ENCODE measurements at places on chromosomes 3 and 15.

DNA sequence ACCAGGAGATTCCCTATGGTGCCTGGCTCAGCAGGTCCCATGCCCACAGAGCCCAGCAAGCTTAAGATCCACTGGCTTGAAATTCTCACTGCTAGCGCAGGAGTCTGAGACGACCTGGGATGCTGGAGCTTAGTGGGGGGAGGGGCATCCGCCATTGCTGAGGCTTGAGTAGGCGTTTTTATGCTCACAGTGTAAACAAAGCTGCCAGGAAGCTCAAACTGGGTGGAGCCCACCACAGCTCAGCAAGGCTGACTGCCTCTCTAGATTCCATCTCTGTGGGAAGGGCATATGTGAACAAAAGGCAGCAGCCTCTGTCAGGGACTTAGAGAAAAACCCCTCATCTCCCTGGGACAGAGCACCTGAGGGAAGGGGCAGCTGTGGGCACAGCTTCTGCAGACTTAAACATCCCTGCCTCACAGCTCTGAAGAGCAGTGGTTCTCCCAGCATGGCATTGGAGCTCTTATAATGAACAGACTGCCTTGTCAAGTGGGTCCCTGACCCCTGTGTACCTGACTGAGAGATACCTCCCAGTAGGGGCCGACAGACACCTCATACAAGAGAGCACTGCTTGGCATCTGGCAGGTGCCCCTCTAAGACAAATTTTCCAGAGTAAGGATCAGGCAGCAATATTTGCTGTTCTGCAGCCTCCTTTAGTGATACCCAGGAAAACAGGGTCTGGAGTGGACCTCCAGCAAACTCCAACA lies 231.5 kb upstream of the SETMAR start:
- ATAC-seq = no peak
- H3K4me1 ChIP-seq = no peaks in the 10 kb centered on the region
- no peak overlapping the region for H3K4me3 ChIP-seq

DNA sequence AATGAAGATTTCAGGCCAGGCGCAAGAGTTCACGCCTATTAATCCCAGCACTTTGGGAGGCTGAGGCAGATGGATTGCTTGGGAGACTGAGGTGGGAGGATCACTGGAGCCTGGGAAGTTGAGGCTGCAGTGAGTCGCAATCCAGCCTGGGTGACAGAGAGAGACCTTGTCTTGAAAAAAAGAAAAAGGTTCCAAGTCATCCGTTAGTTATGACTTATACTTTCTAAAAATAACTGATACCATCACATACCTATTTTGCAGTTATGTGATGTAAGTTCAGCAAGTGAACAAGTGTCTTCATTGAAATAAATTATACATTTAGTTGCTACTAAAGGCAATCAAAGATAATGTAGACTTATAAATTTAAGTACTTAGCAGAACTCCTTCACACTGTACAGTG lies 22.1 kb downstream of the CLPX start:
- no peak for ATAC-seq
- H3K4me1 ChIP-seq = peaks cover 2% of the 10 kb centered on the region
- no peak overlapping the region for H3K4me3 ChIP-seq
- no peaks in the 10 kb centered on the region for H3K27me3 ChIP-seq
- H3K27ac ChIP-seq = no peak overlapping the region

DNA sequence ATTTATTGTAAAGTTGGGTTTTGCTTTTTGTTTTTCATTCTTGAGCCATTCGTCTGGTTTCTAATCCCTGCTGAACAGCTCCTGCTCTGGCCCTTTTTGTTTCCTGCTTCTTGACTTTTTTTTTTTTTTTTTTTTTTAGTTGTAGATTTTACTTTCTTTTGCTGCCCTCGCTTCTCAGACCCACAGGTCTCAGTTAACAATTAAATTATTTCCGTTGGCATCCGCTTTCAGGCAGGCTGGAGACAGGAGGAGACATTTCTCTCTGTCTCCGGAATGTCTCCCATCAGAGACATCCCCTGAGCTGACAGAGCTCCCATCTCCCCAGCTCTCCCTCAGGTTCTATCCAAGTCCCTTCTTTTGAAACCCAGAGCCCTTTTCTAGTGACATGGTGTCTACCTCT lies 68.6 kb downstream of the SLC6A6 start:
- ATAC-seq = no peak
- no peak overlapping the region for H3K27ac ChIP-seq
- H3K27me3 ChIP-seq = no peaks in the 10 kb centered on the region

DNA sequence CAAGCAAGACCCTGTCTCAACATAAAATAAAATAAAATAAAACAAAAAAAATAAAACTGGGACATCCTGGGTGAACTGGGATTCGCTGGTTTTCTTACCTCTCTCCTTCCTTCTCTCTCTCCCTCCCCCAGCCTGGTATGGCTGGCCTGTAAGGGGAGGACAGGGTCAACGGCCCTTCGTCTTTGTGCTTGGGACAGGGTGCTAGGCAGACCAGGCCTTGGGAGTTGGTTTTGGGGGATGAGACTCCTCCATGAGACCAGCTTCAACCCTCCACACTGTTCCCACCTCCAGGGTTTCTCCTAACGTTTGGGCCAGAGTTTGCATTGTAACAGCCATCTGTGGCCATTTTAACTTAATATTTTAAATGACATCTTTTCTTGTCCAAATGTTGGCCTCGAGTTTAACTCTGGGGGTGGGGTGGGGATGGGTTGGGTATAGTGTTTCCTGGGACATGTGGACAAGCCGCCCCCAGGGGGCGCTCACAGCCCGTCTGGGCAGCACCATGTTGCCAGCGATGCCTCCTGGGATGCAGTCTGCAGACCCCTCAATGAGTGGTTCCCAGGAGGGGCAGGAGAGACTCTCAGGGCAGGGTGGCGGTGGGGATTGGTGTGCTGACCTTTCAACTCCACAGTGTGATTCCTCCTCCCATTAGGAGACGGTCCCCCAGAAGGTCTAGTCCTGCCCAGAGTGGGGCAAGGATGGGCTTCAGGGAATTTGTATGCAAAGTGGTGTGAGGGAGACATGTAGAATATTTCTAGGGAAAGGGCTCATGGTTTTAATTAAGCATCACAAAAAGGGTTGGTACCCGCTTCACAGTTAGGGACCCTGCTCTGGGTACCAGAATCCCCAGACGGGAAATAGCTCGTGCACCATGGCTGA lies 37.7 kb upstream of the LCTL start:
- H3K27me3 ChIP-seq = no peaks in the 10 kb centered on the region
- H3K4me3 ChIP-seq = no peak overlapping the region
- no peaks in the 10 kb centered on the region for H3K4me1 ChIP-seq
- peak; percentile 67 for ATAC-seq

DNA sequence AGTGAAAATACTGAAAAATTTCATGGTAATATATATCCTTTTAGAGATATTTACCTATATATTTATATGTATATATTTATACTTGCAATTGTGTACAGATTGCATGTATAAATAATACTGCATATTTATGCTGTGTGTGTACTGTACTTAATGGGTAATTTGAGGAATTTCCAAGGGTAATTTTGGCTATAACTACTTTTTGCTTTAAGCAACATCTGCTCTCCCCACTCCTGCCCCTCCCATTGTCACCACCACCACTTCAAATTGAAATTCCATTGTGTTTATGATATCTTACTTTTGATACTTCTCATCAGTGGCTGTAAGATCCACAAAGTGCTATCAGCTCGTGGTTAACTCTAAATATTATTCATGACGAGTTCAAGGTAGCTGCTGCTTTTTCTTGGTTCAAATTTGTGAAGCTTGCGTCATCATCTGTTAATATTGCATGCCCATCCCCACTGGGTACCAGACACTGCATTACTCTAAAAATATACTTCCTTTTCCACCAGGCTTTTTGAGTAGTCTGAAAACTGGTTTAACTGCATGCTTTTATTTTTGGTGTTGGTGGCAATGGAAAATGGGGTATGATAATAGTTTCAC lies 91.7 kb upstream of the MITF start:
- no peak overlapping the region for H3K4me3 ChIP-seq
- H3K27me3 ChIP-seq = no peaks in the 10 kb centered on the region
- no peaks in the 10 kb centered on the region for H3K4me1 ChIP-seq
- ATAC-seq = no peak

DNA sequence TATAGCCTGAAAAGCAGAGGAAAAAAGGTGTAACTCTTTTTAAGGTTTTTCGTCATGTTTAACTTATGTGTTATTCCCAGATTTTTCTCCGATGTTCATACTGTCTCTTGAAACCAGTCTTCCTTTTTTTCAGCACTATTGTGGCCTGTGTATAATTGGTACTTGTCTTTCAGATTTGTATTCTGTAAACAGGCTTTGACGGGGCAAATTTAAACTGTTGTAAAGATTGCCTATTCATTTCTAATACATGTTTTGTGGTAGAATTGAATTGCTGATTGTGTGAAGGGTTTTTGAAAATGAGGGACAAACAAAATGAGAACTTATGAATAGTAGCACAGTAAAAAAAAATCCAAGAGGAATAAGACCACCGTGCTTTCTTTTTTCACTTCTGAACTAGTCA lies 33.6 kb downstream of the AKAP13 start:
- H3K36me3 ChIP-seq = no peaks in the 10 kb centered on the region
- H3K27me3 ChIP-seq = no peaks in the 10 kb centered on the region
- peak overlapping the region; percentile 35 for H3K27ac ChIP-seq
- H3K4me3 ChIP-seq = no peak overlapping the region
- H3K4me1 ChIP-seq = peaks cover 12% of the 10 kb centered on the region

DNA sequence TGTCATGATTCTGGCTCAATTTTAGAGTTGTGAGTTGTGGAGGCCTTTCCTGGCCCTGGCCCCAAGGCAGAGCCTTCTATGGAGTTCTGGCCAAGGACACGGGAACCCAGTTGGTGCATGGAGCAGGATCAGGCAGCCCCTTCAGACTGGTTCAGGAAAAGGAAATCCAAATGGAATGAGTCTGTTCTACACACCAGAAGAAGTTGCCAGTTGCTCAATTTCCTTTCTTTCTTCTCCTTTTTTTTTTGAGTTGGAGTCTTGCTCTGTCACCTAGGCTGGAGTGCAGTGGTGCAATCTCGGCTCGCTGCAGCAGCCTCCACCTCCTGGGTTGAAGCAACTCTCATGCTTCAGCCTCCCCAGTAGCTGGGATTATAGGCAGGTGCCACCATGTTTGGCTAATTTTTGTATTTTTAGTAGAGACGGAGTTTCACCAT lies 28.9 kb upstream of the BHLHE40 start:
- no peak overlapping the region for H3K4me3 ChIP-seq
- H3K27ac ChIP-seq = no peak overlapping the region
- H3K27me3 ChIP-seq = no peaks in the 10 kb centered on the region
- ATAC-seq = peak; percentile 43
- no peaks in the 10 kb centered on the region for H3K36me3 ChIP-seq
- H3K4me1 ChIP-seq = no peaks in the 10 kb centered on the region

- H3K4me1 ChIP-seq = no peaks in the 10 kb centered on the region
- ATAC-seq = no peak
- H3K36me3 ChIP-seq = no peaks in the 10 kb centered on the region
These were observed 76.0 kb downstream of the ZNF609 start for GRCh38 chr15:64536244-64536836.

DNA sequence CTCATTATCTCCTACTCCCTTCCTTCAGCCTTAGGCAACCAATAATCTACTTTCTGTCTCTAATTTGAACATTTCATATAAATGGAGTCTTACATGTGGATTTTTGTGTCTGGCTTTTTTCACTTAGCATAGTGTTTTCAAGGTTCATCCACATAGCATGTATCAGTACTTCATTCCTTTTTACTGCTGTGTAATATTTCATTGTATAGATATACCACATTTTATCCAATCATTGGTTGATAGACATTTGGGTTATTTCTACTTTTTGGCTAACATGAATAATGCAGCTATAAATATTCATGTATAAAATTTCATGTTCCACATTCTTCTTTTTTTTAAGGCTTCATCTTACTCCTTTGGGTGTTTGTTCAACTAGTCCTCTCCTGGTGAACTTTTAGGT lies 20.2 kb downstream of the DBR1 start:
- ATAC-seq = no peak
- no peaks in the 10 kb centered on the region for H3K27me3 ChIP-seq
- no peak overlapping the region for H3K27ac ChIP-seq
- no peaks in the 10 kb centered on the region for H3K4me1 ChIP-seq

DNA sequence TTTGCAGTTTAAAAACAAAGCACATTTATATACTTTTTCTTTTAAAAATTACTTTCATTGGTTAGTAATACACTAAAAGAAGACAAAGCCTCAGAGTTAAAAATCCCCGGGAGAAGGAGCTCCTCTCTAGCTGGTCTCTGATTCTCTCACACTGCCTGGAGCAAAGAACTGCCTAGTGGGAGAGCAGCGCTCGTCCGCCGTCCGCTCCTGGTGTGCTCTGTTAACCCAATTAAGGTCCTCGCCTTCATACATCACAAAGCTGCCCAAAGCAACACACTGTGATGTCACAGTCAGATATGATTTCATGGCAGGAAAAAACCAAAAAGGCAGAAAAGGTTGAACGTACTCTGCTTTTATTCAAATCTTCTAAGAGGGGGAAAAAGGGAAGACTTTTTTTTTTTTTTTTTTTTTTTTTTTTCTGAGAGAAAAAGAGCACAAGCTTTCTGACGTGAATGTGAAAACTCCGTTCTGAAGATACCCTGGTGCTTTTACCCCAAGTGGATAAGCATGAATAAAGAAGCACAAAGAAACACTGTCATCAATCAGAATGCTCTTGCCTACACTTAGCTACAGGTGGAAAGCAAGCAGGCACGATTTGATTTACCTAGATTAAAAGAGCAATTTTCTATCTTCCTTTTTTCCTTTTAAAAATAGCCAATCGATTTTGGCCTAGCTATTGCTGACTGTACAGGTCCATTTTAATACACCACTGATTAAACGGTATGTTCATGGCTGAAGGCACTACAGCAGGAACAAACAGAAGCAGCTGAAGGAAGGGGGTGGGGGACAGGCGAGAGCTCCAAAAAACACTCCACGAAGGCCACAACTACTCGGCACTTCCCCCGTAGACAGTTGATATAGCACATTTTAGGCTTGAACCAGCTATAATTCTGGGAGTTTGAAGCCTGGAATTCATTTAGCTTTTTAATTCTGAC lies 115.2 kb downstream of the TIGIT start:
- ATAC-seq = no peak
- H3K27me3 ChIP-seq = no peaks in the 10 kb centered on the region
- H3K36me3 ChIP-seq = no peaks in the 10 kb centered on the region

DNA sequence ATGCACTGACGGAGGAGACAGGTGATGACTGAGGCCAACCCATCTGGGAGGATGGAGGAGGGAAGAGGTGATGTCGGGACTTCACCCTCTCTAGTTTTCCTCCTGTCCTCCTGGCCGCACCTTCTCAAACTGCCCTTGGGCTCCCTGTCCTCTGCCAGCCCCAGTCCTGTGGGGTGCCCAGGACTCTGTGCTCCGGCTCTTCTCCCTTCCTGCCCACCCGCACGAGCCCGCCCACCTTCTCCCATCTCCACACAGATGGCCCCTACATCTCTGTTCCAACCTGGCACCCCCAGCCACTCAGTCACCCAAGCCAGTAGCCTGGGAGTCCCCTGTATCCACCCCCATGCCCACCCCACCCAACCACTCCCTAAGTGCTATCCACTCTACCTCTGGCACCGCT lies 206.7 kb upstream of the LINGO1 start:
- no peak overlapping the region for H3K4me3 ChIP-seq
- no peak overlapping the region for H3K27ac ChIP-seq
- no peak for ATAC-seq
- peaks cover 74% of the 10 kb centered on the region for H3K27me3 ChIP-seq
- H3K4me1 ChIP-seq = no peaks in the 10 kb centered on the region
- no peaks in the 10 kb centered on the region for H3K36me3 ChIP-seq

Data from gastroesophageal sphincter (tissue), 4 donors.